ENCODE measurements at places on chromosomes 11 and 22.

- no peak for DNase-seq
These were observed 318.7 kb downstream of the BUD13 start for GRCh38 chr11:116454020-116454645.

GRCh38 chr11:122331079-122331478 is 215.1 kb upstream of the BLID start:
- DNase-seq: no peak

DNA sequence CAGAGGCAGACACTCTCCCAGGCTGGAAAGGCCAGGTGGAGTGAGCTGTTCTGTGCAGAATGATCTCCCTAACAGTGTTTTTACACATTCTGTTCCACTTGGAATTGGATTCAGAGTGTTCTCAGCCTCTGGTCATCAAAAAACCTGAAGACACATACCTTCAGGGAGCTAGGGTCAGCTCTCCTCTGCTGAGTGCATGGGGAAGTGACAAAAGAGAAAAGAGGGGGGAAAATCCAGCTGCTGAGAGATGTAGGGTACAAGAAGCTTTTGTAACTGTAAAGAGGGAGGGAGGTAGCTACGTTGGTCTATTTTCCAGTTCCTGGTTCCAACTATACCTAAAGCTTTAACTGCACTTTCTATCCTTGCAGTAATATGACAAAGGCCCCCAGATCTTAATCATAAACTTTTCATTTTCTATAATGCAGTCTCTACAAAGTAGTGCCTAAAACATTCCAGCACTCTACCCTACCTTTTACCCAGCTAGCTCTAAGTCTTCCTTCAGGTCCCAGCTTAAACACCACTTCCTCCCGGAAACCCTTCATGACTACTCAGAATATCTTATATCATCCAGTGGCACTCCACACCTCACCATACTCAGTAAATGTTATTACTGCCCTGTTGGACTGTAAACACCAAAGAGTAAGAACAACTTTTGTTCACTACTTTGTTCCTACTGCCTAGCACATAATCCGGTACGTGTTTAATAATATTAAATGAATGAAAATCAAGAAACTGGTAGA is 9.2 kb downstream of the MAPK1 start:
- DNase-seq: no peak

DNA sequence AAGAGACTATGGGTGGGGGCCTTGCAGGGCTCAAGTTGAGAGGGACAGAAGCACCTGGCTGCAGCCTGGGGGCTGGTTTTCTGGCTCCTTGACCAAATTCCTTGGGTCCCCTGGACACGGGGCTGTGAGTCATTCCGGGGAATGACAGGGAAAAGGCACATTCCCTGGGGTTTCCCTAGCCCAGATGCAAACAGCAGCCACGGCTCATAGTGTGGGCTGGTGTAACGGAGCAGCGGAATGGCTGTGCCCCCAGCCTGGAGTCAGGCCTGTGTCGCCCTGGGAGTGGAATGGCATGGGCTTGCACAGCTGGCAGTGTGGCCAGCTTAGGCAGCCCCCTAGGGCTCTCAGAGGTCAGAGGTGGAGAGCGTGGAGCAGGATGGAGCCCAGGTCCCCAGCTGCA is 77.6 kb upstream of the KCNQ1OT1 start:
- DNase-seq: no peak

DNA sequence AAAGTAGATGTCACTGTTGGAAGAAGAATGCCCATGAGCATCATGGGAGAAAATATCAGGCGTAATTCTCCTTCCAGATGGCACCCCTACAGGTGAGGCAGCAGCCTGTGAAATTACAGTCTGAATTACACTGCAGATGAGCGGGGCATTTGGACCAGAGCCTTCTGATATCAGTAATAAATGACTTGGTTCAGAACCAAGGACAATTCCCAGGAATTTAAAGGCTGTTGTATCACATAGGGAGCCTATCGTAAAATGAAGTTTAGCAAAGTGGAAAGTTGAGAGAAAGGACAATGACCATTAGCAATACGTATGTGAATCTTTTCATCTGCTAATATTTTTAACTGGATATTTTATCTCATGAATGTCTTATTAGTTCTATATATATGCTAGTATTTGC is 61.3 kb downstream of the PRMT3 start:
- no peak for DNase-seq
